RPMI7951 (cell line): ENCODE measurements at places on chromosomes 11 and 22.
A peak's percentile ranks its signal among the peaks of the same experiment; 100 is the strongest.

DNA sequence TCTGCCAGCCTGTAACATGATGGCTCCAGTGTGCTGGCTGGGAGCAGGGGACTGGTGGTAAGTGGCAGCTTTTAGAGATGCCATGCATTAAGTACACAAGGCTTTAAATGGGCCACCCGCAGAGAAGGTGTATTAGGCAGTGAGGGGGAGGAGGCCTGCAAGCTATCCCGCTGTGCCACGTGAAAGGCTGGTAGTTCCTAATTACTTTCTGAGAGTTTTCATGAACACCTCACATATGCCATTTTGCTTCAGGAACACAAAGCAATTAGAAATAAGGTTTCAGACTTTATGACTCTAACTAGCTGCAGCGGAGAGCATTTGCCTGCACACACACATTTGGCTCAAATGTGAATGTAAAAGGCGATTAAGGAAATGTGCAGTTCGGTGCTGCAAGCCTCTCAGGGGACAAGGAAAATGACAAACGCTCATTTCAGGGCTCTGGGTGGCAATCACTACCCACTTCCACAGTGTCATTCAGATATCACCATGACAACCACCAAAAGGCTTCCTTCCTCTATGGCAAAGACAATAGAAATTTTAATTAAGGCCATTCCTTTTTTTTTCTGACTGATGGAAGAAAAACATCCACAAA is 116.6 kb downstream of the PLEKHA7 start:
- DNase-seq, result no peak

- DNase-seq, result peak; percentile 90
These were observed 10.4 kb downstream of the OR51T1 start for GRCh38 chr11:4891996-4892640.

GRCh38 chr11:30635401-30635989 is 49.3 kb upstream of the MPPED2 start:
- no peak for DNase-seq

DNA sequence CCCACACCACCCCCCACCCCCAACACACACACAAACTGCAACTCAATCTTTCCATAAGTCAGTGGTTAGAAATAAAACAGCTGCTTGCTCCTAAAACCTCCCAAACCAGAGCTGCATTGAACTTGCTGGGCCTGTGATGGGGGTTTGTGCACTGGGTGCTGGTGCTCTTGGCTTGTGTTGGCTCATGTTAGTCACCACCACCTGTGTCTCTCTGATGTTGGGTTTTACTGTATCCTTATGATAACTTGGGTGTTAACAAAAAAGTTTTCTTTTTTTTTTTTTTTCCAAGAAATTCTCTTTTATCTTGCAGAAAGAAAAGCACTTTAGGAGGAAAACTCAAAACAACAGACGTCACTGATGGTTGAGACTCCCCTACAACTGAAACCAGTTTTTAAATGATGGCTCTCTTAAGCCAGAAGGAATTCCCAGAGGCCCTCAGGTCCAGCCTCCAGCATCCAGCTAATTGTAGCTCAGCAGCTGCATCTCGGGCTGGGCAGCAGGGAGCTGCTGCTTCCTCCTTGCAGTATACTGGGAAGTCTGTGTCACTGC is 79.9 kb upstream of the DRD2 start:
- peak; percentile 66 for DNase-seq

DNA sequence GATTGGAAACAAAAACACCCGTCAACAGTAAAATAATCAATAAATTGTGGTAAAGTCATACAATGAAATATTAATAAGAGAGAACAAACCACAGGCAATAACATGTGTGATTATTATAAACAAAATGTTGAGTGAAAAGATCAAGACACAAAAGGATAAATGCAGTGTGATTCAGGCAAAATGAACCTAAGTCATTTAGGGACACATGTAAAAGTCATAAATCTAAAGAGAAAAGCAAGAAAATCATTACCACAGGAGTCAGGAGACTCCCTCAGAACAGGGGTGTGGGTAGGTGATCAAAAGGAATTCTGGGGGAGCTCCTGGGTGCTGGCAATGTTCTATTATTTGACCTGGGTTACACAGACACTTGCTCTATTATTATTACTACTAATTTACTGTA is 47.9 kb upstream of the PPP2R1B start:
- no peak for DNase-seq

DNA sequence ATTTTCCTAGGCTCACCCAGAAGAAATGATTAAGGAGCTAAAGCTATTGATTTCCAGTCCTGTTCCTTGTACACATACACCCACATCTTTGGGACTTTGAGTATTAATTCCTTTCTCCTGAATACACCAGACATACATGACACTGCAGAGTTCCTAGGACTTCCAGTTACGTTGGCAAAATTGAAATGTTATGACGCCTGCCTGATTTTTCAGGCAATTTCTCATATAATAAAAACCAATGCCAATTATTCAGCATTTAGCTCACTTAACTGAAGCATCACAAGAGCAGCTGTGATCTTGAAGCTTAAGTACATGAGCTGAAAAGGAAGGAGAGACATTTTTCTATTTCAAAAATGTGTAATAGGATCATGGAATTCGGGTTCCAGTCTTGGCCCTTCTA is 4.5 kb downstream of the CLMP start:
- no peak for DNase-seq

DNA sequence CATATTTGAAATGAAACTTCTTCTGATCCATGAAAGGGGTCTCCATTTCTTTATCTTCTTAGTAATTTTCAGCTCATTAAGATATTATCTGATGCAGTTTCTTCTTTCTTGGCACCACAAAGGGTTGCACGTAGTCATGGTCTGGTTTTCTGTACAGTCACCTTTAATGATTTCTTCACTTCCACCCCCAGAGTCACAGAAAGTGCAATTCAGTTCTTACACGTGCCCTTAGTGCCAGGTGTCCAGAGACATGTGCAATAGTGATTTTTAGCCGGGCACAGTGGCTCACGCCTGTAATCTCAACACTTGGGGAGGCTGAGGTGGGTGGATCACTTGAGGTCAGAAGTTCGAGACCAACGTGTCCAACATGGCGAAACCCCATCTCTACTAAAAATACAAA is 202.8 kb upstream of the MTNR1B start:
- DNase-seq, result no peak

- DNase-seq, result no peak
These were observed 35.8 kb upstream of the SLN start for GRCh38 chr11:107747622-107748021.

DNA sequence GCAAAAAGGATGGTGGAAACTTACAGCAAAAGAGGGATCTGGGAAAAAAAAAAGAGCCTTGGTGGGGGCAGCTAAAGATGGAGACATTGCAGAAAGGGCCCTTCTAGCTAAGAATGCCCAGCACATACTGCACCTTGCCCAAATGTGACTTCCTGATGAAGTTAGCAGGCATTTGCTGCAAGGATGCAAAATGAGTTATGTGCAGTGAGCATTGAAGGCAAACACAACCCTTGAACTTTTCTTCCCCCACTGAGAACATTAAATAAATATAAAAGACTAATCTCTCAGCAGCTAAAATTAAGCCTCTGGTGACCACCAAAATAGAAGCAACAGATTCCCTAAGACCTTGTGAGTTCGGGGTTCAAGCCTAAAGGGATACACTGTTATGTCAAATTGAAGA is 129.9 kb downstream of the ARL14EP start:
- no peak for DNase-seq

- DNase-seq, result no peak
These were observed 266.3 kb downstream of the DDX10 start for GRCh38 chr11:108931168-108931567.

DNA sequence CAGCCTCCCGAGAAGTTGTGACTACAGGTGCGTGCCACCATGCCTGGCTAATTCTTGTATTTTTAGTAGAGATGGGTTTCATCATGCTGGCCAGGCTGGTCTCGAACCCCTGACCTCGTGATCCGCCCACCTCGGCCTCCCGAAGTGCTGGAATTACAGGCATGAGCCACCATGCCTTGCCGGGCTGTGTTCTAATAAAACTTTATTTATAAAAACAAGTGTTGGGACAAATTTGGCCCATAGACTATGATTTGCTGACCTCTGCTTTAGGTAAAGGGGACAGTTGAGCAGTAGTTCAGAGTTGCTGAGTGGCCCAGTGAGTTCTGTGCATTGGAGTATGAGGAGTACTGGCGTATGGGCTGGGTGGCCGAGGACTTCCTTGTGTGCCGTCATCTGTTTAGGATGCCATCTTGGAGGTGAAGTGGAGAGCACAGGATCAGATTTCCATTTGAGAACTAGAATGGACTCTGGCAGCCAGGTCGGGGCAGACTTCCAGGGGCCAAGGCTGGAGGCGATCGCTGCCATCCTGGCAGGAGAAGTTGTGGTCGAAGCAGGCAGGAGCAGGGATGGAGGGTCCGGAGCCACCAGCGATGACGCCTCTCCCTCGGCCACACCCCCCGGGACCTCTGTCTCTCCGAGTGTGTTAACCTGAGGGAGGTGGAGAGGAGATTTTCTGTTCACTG is 43.8 kb downstream of the FBLN1 start:
- DNase-seq, result no peak

GRCh38 chr11:62169448-62169847 is 20.6 kb upstream of the SCGB1D1 start:
- DNase-seq, result peak; percentile 7

DNA sequence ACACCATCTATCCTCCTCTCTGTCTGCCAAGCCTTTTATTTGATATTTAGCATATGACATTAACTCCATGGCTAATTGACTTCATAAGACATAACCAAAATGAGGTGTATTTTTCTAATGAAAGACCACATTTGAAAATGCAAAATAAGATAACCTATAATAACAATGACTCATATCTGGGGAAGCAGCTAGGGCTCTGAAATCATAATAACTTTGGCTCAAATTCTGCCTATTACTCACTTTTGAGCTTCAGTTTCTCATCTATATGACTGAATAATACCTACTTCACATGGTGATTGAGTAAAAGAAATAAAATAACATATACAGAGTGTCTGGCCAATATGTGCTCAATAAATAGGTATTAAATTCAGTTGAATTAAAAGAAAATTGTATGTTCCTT is 1419.8 kb upstream of the TENM4 start:
- DNase-seq, result no peak

DNA sequence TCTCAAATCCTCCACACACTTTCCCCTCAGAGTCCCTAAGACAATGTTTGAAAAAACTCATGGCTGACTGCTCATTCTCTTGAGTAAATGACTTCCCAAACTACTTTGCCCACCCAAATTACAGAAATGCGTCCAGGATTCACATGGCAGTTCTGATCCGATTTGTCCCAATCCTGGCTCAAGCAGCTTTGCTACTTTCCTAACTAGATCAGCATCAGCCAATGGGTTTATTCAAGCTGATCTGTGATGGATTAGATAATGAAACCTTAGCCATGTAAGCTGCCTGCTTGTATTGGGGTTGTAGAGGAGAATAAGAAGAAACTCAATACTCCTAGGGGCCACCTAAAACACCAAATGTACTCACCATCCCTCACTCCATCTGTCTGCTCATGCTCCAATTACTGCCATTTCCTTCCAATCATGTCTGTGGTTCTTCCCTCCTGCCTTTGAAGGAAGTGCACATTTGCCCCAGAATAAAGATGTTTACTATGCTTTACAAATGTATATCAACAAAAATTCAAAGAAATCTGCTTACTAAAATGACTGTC is 6.9 kb downstream of the RBFOX2 start:
- DNase-seq, result no peak

- peak; percentile 17 for DNase-seq
These were observed 75.2 kb downstream of the DHCR7 start for GRCh38 chr11:71372693-71373657.

- DNase-seq, result no peak
These were observed 15.3 kb downstream of the BLID start for GRCh38 chr11:122100756-122101080.

DNA sequence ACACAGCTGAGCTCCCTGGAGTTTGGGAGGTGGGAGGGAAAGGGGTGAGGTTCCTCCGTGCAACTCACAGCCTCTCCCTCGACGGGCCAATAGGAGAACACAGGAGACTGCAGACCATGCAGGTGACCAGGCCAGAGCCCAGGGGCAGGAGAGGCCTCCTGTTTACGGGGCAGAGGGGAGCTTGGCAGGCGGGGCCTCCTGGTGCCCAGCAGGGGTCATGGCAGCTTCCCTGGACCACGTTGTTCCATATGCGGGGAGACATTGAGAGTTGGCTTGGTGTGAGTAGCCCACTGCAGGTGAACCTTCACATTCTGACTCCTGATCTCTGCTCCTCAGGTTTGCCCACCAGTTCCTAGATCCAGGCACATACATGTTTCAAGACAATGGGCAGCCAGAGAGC is 19.3 kb upstream of the XKR3 start:
- no peak for DNase-seq

DNA sequence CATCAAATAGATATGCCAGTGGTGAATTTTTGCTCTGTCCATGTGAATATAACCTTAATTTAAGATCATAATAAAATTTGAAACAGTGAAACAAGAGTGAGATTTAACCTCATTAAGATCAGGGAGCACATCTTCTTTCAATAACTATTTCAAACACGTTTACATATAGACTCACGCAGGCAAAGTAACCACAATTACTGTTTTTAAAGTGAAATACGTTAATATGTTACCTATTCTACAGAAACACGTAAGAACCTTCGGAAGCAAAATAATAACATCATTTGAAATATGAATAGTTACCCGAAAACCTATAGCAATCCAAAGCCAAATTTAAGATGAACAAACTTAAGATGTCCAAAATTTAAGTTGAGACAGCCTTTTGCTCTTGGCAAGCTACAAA is 136.2 kb upstream of the ZC3H12C start:
- no peak for DNase-seq

- no peak for DNase-seq
These were observed 46.1 kb downstream of the NELL1 start for GRCh38 chr11:20715464-20715863.

DNA sequence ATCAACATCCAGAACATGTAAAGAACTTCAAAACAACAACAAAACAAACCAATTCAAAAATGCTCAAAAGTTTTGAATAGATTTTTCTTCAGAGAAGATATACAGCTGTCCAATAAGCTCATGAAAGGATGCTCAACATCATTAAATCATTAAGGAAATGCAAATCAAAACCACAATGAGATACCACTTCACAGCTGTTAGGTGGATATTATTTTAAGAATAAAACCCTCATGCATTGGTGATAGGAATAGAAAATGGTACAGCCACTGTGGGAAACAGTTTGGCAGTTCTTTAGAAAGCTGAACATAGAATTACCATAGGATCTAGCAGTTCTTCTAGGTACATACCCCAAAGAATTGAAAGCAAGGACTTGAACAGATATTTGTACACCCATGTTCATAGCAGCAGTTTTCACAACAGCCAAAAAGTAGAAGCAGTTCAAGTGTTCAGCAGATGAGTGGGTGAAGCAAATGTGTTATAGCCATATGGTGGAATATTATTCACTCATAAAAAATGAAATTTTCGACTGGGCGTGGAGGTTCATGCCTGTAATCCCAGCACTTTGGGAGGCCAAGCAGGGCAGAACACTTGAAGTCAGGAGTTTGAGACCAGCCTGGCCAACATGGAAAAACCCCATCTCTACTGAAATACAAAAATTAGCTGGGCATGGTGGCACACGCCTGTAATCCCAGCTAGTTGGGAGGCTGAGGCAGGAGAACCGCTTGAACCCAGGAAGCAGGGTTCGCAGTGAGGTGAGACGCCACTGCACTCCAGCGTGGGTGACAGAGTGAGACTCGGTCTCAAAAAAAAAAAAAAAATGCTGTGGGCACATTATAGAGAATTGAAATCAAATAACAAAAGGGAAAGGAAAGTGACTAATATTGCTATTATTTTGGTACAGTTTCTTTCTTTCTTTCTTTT is 42.9 kb downstream of the CBL start:
- no peak for DNase-seq

GRCh38 chr22:49300241-49300640 is 527.4 kb downstream of the BRD1 start:
- no peak for DNase-seq
